Lower lobe of right lung (tissue), 2 donors: ENCODE measurements at places on chromosomes 16 and 17. TPM values are rescaled to one million over a fixed set of nuclear protein-coding genes. Genes with fewer than 3 reads are reported as not detected.

MAF gene
- total RNA-seq = 60.0 TPM

CDH13 gene
- 14.3 TPM for total RNA-seq

MYH11 gene
- 102 TPM for total RNA-seq

TP53TG3 gene
- total RNA-seq = not detected

TMEM100 gene
- 443 TPM for total RNA-seq
